ENCODE measurements at places on chromosomes 5 and 9.

GRCh38 chr9:31135567-31135966 is 1248.9 kb upstream of the ACO1 start:
- no peak for DNase-seq

DNA sequence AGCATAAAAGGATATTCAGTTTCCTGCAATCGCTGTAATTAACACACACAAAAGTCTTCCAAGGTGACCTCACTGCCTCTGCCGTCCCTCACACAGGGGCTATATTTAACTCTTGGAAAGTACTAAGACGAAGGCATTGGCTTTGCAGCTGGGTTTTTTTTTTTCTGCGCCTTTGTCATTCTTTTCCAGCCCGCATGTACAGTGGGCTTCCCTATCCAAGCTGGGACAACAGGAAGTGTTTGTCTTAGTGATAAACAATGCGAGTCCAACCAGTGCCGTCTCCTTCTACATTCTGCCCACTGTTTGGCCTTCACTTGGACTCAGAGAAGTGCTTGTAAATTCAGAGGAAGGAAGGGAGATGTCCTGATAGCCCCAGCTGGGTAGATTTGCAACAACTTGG is 17.6 kb downstream of the AFAP1L1 start:
- DNase-seq = no peak

GRCh38 chr9:6029604-6030274 is 14.3 kb upstream of the RANBP6 start:
- DNase-seq = no peak

DNA sequence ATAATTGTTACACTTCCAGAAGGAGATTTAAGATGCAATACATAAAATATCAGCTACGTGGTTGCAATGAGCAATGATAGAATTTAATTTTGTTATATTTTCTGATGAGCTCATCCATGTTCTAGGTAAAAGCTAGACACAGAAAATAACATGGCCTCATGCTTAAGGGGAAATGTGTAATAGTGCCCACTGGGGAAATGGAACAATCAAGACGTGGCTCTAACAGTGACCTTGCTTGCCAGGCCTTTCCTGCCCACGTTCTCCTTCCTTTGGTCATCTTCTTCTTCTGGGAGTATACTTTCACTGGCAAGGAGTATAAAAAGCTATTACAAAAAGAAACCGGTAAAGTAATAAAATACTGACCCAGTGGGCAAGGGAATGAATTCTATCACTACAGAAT is 116.2 kb upstream of the TMEM161B start:
- no peak for DNase-seq

- no peak for DNase-seq
Observed at GRCh38 chr5:178542455-178542854, 47.7 kb downstream of the COL23A1 start.

- no peak for DNase-seq
Observed at GRCh38 chr9:113449376-113449775, 14.2 kb upstream of the RGS3 start.

GRCh38 chr5:40914835-40915234 is 5.5 kb downstream of the C7 start:
- no peak for DNase-seq

DNA sequence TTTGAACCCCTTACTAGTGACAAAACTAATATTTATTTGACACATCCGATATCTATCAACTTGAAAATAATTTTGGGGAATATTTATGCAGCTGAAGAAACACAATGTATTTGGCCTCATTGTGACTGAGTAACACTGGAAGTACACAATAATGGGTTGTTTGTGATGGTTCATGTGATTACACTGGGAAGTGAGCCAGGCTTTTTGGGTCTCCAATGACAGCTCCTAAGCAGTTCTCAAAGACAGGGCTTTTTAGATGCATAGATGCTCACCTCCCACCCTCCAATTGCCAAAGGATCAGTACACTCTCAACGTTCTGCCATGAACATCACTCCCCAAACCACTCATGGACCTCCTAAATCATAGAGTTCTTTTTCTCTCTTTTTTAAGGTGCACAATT is 170.0 kb downstream of the SLC24A2 start:
- DNase-seq = no peak

GRCh38 chr9:8727191-8727590 is 927.6 kb upstream of the DMAC1 start:
- DNase-seq = no peak

DNA sequence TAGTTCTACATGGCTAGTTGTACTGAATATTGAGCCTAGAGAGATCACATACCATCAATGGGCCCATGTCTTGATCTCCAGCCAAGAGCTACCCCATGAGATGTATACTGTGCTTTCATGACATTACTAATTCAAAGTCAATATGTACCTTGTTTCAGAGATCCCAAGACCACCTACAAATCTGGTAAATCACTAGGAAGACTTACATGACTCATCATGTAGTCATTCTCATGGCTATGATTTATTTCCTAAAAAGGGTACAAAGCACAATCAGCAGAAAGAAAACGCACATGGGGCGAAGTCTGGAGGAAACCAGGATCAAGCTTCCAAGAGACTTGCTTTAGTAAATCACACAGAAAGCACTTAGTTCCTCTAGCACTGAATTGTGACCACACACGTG is 103.0 kb downstream of the PCSK5 start:
- no peak for DNase-seq

DNA sequence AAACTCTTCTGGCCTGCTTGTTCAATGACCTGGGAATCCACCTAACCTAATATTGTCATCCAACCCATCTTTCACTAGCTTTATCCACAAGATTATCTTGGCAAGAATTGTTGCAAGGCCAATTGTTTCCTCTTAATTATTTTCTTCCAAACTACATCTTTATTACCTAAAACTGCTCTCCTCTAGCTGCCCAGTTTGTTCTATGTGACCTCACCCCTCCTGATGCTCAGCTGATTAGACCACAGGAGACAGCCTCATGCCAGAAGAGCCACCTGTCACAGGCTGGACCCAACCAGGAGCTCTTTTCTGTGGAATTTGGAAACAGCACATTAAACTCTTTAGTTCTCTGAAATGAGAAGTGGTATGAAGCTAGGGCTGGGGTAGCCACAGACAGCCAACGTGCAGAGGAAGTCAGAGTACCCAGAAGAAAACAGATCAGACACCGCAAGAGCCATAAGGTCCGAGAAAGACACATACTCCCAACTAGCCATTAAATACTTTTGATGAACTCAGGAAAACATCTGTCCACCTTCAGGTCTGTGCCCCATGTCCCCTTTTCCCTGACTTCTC is 12.0 kb downstream of the SAXO1 start:
- no peak for DNase-seq

GRCh38 chr5:58099257-58099656 is 360.6 kb downstream of the PLK2 start:
- no peak for DNase-seq

GRCh38 chr5:161093100-161093499 is 241.1 kb upstream of the ATP10B start:
- no peak for DNase-seq

DNA sequence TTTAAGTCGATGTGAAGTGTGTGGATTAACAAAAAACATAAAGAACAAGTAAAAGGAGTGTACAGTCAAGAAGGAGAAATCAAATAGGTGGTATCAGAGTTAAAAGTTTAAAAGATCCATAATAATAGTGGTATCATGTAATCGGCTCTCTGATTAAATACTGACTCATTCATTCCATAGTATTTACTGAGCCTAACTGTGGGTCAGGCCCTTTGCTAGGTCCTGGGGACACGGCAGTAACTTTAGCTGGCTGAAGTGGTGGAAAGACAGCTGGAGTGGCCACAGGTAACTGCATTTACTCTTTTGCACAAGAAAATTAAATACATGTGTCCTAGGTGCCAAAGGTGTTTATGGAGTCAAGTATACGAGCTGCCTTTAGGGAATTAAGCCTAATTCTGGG is 124.0 kb downstream of the GNAQ start:
- DNase-seq = no peak

GRCh38 chr5:168877132-168877892 is 298.1 kb upstream of the PANK3 start:
- no peak for DNase-seq

GRCh38 chr5:159504857-159505304 is 174.6 kb upstream of the IL12B start:
- no peak for DNase-seq

DNA sequence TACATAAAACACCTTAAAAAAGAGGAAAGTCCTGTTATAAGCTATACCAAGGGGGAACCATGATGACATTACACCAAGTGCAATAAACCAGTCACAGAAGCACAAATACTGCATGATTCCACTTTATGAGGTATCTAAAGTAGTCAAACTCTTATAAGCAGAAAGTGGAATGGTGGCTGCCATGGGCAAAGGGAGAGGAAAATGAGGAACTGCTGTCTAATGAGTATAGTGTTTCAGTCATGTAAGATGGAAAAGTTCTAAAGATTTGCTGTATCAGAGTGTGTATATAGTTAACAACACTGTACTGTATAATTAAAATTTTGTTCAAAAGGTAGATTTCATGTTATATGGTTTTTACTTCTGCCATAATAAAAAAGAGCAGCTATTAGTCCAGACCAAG is 34.6 kb upstream of the NR5A1 start:
- no peak for DNase-seq

DNA sequence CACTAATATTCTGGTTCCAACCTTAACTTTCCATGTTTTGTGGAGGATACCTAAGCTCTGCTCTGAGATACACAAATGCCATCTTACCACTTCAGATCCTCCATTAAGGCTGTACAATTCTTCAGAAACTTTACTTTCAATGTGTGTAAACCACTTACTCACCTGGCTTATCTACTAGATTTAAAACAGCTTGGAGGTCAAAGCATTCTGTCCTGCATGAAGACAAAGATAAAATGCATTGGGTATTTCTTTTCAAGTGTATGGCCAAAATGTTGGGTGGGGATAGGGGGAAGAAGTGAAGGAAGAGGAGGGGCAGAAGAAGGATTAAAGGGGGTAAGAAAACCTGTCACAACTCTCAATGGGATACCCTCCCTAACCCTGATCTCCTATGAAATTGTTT is 939 bp downstream of the GOLGA1 start:
- no peak for DNase-seq

DNA sequence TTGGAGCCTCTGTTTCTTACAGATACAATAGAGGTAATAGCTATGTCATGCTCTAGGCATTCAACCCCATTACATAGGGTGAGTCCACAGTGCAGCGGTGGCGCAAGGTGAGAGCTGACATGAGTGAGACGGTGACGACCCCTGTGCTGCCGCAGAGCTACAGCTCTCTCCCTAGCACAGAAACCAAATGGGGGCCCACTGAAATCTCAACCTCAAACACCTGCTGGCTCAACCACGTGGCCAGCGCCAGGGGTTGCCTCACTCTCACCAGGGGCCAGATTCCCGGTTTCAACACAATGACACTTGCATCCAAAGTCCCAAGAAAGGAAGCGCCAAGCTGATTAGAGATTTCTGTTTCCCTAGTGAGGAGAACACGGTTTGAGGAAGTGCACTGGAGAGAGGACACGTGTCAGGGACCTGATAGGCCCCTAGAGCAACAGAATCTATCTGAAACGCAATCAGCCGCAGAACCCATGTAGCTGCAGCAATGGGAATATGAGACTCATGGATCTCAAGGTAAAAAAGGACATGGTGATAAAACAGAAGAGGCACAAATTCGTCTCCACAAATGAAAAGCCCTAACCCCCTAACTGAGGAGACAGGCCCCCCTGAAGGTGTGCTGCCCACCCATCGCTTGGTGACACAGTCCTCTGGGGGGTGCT is 114.3 kb downstream of the CRB2 start:
- no peak for DNase-seq

GRCh38 chr5:107242411-107243219 is 428.1 kb downstream of the EFNA5 start:
- no peak for DNase-seq

DNA sequence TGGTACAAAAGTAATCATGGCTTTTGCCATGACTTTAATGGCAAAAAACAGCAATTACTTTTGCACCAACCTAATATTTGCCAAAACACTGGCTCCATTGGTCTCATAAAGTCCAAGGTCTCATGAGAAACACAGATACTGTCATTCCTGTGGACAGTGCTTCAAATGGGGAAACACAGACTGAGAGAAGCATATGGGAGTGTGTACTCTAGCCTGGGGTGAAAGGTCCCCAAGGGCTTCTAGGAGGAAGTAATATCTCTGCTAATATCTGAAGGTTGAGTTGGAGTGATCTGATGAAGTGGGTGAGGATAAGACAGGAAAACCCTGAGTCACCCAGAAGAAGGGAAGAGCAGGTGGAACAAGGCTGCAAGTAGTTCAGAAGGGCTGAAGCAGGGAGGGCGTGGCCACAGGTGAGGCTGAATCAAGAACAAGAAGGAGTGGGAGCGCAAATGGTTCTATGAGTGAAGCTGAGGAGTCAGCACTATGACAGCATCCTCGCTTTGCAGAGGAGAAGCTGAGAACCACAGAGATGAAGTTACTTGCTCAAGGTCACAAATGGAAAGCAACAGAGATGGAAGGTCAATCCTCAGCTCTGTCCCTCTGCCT is 164.1 kb downstream of the ASTN2 start:
- no peak for DNase-seq

DNA sequence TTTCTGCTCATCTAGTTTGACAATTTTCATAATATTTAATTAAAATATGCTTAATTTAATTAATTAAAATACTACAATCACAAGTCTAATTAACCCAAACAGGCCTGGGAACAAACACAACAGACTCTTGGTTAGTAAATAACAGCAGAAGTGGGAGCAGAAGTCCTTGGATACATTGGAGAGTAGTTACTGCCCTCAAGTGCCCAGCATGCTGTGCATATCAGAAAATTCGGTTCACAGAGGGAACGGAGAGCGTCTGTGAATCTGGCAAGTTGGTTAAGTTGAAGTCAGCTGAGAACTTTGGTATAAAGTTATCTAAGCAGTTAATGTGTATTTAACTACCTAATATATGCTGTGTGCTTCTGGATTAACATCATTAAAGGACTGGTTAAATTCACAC is 87.0 kb upstream of the ATG10 start:
- DNase-seq = no peak

- no peak for DNase-seq
Observed at GRCh38 chr5:149656576-149657182, 73.4 kb upstream of the PPARGC1B start.

Measured in stimulated activated naive CD4-positive, alpha-beta T cell (primary cell).